ENCODE measurements at places on chromosomes 1 and 21.
A peak's percentile ranks its signal among the peaks of the same experiment; 100 is the strongest.

DNA sequence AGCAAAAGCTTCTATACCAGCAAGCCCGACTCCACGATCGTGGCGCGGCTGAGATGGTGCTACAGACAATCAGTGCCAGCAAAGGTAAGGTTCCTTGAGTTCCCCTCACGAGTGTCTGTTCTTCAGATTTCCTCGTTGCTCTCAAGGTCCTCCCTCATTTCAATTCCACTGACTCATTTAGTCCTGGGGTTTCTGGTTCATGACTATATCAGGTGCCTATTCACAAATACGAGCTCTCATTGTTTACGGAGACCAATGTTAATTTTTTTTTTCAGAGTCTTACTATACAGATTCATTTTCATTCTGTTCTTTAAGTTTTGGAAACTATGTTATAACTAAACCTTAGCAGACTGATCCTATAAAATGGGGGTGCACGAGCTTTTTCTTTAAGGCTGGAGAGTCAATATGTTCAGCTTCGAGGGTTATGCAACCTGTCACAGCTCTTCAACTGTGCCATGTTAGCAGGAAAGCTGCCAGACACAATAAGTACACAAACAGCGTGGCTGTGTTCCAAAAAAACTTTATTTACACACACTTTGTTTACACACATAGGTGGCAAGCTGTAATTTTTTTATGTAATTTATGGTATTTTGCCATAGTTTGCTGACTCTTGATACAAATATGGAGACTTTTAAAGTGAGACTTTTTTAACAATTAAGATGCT is 134.3 kb downstream of the ZP4 start:
- no peak for DNase-seq

DNA sequence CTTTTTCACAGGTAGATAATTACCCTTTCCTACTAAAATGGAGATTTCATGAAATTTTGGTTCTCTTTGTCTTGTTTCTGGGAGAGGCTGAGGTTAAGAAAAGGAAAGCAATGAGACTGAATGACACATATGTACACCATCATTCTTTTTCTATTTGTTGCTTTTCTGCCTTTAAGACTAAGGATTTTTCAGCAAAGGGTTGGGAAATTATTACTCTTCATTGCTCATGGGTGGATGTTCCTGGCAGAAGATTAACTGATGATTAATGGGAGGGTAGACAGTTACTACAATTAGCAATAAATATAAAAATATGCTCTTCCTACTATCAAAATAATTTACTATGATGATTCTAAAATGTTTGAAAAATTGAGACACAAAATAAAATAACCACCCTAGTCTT is 316.5 kb upstream of the USP24 start:
- no peak for DNase-seq

DNA sequence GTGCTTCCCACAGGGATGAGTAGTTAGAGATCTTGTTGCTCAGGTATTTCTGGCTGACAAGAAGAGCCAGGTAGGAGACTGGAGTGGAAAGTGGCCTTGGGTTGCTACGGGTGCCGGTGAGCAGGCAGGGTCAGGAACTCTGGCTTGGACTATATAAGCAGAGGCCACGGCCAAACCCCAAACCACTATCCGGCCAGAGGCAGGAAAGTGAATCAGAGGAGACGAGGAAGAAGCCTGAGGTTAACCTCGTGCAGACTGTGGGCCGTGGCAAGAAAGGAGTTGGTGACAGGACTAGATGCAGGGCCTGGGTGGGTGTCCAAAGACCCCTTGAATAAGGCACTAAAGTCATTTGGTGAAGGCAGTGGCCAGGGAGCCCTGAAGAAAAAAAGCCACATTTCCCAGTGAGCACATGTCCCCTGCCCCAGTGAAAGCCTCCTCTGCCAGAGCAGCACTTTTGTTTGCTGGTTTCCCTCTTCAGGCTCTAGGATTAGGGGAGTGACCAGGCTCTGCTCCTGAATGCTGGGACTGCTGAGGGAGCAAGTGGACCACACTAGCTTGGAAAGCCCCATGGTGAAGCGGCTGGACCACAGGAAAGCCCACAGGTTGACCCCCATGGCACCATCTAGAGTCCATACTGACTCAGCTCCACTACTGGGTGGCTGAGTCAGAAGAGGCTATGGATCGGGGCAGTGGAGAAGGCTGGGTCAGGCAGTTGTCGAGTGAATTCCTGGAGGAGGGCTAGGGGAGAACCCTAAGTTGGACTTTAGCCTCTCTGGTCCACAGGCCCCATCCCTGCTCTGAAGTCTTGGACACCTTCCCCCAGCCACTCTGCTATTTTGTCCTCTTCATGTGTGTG is 23.4 kb downstream of the CSF1 start:
- DNase-seq, result no peak

DNA sequence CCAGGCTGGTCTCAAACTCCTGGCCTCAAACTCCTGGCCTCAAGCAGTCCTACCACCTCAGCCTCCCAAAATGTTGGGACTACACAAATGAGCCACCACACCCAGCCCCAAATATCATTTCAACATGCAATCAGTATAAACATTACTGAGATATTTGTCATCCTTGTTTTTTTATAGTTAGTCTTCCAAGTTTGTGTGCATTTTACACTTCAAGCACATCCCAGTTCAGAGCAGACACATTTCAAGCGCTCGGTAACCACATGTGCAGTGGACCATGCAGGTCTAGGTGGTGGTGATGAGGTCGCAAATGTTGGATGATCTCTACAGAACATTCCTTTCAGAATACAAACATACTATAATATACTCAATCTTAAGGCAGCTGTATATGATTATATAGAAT is 23.8 kb upstream of the APP start:
- DNase-seq, result no peak

GRCh38 chr1:8348777-8349472 is 31.0 kb downstream of the SLC45A1 start:
- DNase-seq, result peak; percentile 29

- no peak for DNase-seq
These were observed 498.7 kb downstream of the AMY1C start for GRCh38 chr1:104248385-104248784.

DNA sequence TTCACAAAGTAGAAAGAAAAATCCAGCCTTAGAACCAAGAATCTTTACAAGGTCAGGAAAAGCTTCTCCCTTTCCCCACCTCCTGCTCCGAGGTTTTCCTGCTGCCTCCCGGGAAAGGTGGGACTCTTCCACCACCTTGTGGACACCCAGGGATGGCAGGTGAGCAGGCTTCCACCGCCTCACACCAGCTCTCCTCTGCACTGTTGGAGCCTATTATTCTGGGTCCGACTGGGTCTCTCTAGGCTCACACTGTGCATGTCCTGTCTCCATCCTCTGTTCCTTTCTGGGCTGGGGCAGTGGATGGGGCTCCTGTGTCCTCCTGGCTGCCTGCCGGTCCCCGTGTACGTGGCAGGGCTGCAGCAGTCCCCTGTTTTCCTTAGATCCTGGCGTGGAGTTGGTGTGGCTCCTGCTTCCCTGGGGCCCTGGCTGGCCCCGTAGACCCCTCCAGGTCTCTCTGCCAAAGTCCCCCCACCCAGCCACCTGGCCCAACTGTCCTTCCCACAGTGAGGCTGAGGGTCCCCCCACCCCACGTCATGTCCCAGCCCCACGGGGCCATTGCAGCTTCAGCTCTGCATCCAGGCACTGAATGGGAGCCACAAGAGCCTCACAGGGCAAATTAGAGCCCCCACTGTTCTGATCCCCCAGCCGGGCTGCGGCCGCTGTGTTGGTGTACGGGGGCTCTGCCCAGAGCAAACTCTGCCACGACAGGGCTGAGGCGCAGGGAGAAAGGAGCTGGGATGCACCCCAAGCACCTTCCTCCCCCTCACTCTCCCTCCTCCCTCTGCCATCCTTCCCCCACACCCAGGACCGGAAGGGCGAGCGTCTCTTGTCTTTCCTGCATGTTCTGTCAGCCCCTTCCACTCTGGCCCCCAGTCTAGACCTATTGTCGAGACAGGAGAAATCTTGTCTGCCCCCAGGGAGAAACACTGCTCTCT is 3.3 kb upstream of the SLC45A1 start:
- DNase-seq, result peak; percentile 68

GRCh38 chr1:47382399-47382983 is 33.6 kb upstream of the FOXE3 start:
- no peak for DNase-seq

GRCh38 chr1:42777852-42778251 is 6.9 kb upstream of the TMEM269 start:
- DNase-seq, result no peak

DNA sequence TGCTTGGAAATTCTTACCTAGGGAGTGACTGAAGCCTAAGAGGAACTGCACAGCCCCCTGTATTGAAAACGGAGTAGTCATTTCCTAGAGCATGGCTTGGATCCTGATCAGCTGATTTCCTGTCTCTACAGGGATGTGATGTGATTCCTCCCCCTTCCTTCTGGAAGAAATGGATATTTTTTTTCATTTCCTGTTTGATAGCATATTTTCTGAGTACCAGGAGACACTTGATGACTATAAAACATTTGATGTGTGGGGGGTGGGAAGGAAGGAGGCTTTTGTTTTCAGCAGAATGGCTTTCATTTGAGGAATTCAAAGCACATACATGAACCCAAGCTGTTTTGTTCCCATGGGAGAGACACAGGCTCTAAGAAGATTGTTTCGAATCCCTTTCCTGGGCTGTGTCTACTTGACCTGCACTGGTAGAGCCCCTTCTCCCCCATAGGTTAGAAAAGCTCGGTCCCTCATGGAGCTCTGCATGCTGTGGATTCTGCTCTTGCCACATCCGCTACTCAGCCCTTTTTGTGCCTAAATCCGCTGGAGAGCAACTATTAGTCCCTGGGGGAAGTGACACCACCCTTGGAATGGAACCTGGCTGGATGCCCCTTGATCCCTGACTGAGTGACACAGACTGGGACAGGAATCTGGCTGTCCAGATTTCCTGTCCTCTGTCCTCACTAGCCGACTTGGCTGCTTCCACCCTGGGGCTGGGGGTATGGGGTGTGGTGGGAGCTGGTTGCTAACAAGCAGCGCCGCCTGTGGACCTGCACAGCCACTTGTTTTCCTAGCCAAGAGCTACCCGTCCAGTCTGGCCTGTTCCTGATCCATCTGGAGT is 71.8 kb upstream of the MACF1 start:
- DNase-seq, result peak; percentile 38

- DNase-seq, result peak; percentile 19
These were observed 95.9 kb downstream of the RASAL2 start for GRCh38 chr1:178189814-178190213.

GRCh38 chr1:10530756-10531495 is 56.2 kb downstream of the PEX14 start:
- DNase-seq, result no peak

DNA sequence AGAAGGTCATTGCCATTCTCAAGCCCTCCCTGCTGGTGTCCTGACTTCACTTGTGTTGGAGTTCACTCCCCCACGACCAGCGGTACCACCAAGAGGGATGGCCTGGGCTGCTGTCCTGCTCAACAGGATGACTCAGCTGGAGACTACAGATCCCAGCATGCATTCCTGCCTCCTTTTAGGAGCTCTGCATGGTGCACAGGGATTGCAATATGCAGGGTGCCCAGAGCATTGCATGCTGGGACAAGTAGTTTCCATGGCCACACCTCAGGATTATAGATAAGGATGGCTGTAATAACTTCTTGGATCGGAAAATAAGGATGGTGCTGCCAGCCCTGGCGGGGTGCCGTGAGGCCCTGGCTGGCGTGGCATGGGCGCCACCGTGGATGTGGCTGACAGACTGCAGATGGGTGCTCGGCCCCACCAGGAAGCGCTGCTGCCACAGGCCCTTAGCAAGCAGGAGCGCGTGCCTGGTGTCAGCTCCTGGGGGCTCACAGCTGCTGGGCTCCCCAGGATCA is 150.0 kb downstream of the CASZ1 start:
- DNase-seq, result no peak

- DNase-seq, result no peak
These were observed 294.0 kb upstream of the PTBP2 start for GRCh38 chr1:96427616-96428015.

DNA sequence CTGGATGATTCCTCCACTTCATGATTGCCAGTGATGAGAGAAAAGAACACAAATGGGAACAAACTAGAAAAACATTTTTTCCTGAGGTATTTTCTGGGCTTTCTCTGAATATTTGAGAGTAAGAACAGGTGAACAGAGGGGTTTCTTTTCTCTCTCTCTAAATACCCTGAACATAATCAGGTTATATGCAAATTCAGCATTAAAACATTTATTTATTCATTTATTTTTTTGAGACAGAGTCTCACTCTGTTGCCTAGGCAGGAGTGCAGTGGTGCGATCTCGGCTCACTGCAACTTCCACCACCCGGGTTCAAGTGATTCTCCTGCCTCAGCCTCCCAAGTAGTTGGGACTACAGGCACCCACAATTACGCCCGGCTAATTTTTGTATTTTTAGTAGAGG is 5.8 kb upstream of the LEFTY2 start:
- no peak for DNase-seq

- DNase-seq, result no peak
These were observed 37.7 kb downstream of the FAAP20 start for GRCh38 chr1:2156866-2157265.

GRCh38 chr1:20233394-20233793 is 47.1 kb upstream of the PLA2G2C start:
- DNase-seq, result no peak

- no peak for DNase-seq
These were observed 3.4 kb downstream of the GDAP2 start for GRCh38 chr1:117925981-117926380.

DNA sequence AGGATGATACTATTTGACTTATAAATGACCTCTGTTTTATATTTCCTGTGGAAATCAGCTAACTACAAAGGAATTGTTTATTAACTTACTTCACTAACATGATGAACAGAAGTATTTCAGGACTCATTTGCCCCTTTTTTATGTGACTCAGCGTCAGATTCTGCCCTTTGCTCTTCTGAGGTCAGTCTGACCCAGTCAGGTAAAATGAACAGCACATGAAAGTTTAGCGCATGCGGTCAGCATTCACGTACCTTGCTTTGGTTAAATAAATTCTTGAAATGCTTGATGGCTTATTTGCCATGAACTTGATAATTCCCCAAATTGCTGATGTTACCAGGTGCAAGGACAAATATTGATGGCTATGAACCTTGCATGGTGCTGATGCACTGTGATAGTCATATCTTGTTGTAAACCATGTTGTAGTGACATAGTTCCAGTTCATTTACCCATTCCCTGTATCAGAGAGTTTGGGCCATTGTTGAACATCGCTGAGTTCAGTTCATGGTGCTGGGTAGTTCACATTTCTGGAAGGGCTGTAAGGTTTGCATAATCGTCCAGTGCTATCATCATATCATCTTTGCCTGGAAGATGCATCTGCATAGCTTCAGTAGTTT is 133.4 kb downstream of the NFIA start:
- no peak for DNase-seq

Measured in midbrain (tissue), 1 donor.